ENCODE measurements at places on chromosomes 5 and 9.

DNA sequence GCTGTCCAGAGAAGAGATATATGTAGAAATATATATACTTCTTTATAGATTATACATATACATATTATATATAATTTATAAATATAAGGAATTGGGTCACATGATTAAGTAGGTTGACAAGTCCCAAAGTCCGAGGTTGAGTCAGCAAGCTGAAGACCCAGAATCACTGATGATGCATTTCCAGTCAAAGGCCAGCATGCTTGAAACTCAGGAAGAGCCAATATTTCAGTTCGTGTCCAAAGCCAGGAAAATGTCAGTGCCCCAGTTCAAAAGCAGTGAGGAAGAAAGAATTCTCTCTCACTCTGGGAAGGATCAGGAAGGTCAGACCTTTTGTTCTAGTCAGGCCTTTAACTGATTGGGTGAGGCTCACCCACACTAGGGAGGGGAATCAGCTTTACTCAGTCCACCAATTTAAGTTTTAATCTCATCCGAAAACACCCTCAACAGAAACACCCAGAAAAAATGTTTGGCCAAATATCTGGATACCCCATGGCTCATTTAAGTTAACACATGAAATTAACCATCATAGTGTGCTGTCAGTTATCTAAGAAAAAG lies 42.0 kb upstream of the LVRN start:
- DNase-seq = no peak

GRCh38 chr5:96337048-96337781 lies 95.8 kb downstream of the PCSK1 start:
- DNase-seq = peak; percentile 69

DNA sequence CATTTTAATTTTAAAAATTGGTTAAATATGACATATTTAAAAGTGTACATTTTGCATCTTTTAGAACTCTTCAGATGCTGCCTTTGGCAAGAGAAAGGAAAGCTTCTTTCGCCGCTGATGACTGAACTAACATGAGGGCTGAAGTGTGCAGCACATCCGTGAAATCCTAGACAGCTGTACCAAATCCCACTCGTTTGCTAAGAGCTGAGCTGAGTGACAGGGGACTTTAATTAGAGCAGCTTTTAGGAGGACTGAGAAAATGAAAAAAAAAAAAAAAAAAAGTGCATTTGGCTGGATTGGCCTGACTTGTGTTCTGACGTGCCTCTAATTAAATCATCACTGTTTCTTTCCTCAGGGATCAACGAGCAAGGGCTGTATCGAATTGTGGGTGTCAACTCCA lies 271.3 kb downstream of the ARHGAP26 start:
- DNase-seq = no peak

DNA sequence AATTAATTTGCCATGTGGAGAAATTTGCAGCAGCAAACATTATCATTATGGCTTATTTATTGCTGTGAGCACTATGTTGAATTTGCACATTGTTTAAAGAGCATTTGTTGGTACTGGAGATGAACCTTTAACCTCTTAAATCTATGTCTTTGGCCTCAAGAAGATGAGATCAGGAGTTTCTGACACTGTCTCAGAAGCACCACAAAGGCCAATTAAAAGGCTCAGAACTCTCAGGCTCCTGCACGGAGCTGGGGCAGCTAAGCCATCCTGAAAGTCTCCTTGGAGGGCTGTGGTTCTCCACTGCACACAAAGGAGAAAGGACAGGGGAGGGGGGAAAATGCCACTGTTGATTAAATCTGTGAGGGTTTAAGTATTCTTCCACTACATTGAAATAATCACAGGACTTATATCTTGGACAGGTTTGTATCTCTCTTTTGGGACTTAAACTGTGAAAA lies 33.1 kb downstream of the ZNF366 start:
- DNase-seq = no peak

GRCh38 chr5:135678640-135679268 lies 100.0 kb upstream of the CXCL14 start:
- DNase-seq = no peak

DNA sequence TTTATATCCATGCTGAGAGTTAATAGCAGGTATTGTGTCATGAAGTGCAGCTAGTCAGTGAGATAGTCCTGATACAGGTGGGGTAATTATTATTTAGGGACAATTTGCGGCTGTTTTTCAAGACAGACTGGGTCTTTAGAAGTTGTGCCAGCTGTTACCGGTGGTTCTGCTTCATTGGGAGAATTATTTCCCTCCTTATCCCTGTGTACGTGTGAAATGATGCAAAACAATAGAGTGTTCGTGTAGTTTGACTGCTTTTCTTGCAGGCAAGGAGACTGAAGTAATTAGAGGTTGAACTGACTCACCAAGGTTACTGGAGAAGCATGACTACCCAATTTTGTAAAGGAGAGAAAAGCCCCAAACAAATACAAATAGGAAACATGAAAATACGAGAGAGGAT lies 101.7 kb downstream of the ARRDC3 start:
- DNase-seq = no peak

GRCh38 chr5:60842871-60843385 lies 1.1 kb downstream of the ELOVL7 start:
- DNase-seq = no peak

GRCh38 chr5:73205305-73205704 lies 32.3 kb downstream of the TMEM174 start:
- no peak for DNase-seq

DNA sequence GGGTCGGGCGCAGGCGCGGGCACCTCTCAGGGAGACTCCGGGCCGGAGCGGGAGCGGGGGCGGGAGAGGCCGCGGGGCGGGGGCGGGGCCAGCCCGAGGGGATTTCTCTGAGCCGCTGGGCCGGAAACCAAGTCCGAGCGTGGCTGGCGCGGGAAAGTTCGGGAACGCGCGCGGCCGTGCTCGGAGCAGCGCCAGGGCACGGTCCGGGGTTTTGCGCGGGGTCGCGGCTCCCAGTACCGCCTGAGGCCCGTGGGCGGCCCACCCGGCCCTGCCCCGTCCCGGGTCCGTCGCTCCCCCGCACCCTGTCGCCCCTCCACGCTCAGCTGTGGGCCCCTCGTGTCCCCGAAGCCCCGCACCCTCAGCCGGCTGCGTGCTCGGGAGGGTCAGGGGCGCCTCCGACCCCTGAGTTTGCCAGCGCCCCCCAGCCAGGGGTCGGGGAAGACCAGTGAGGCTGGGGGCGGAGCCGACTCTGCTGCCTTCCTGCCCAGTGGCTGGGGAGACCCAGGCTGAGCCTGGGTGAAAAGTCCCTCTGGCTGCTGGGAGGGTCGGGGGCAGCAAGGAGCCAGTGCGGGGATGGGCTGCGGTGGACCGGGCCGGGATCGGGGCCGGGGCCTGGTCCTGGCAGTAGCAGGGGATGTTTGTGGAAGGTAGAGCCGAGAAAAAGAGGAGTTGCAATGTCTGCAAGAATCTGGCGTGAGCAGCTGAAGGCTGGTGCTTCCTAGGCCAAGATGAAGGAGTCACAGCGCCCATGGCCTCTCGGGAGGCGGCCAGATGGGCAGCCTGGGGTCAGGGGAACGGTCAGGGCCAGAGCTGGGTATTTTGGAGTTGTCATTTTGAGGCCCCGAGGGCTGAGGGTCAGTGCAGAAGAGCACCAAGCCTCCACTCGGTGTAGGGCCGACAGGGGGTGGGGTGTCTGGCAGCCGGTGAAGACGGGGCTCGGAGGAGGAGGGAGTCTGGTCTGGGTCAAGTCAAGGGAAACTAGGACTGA lies 588 bp downstream of the TRAF2 start:
- peak; percentile 78 for DNase-seq

DNA sequence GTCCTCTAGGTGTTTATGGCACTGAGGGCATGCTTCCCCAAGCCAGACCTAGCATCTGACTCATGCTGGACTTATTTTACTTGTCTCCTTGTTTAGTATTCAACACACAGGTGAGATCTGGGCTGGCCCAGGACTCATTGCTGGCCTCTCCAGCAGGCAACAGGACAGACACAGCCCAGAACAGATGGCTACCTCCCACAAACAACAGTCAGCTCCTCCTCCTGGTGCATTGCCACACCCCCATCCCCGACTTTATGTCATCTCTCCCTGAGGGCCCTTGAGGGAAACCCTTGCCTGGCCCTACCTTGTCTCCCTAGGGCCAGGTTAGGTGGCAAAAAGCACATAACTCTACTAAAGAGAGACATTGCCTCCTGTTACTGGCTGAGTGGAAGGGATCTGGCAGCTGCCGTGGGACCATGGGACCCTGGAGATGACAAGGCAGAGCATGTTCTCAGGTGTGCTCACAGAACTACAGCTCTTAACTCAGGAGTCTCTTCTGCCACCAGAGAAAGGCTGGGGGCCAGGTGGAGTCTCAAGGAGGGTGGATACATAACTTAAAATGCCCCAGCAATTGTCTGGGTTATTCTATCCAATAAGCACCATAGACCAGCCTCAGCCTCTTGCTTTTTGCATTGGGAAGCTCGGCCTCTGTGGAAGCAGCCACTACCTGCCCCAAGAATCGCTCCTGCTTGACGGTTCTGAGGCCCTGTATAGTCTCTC lies 2.3 kb downstream of the ACSL6 start:
- DNase-seq = peak; percentile 92

DNA sequence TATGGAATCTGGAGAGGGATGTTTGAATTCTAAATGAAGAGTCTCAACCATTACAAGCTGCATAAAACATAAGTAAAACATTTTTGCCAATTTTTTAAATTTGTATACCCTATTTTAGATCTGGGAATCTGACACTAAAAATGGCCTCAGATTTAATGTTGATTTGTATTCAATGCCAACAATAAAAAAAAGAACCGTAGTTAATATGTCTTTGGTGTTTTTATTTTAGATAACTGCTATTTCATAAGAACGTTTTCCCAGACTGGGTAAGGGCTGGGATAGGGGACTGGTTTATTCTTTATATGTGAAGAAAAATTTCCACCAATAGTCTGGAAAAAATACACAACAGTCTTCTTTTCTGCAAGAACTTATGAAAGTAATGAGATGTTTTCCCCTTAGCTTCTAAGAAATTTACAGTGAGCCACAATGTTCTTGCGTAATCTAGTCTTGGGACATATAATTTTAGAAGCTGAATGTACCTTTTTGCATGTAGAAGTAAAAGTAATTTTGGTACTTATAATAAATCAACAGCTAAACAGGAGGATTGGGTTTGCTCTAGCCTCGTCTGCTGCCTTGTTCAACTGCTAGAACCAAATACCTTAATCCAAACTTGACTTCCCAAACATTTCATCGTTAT lies 244.6 kb upstream of the EFNA5 start:
- DNase-seq = no peak

GRCh38 chr5:142782976-142783530 lies 12.9 kb downstream of the ARHGAP26 start:
- no peak for DNase-seq

- DNase-seq = no peak
Observed at GRCh38 chr9:99182356-99182755, 39.4 kb downstream of the ALG2 start.

DNA sequence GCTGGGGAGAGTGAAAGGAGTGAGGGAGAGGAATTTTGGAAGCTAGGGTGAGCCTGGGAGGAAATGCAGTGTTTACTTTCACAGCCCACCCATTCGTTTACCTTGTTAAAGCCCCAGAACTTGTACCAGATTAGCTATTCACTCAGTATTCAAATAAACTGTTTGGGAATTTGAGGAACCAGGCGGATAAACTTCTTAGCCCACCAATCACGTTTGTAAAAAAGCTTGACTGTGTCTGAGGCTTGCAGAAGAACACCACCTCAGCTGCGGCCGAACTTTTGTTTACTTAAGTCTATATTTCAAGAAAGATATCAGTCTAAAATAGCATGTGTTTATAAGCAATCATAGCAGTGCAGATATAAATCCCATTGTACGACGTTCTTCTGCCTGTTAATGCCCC lies 5.2 kb upstream of the TLE1 start:
- no peak for DNase-seq

- no peak for DNase-seq
Observed at GRCh38 chr9:24245988-24246387, 299.7 kb downstream of the IZUMO3 start.

- DNase-seq = peak; percentile 89
Observed at GRCh38 chr9:91720751-91721705, 229.0 kb downstream of the ROR2 start.

- DNase-seq = no peak
Observed at GRCh38 chr5:126428421-126428820, 5.2 kb downstream of the GRAMD2B start.

Measured in islet precursor cell (in vitro differentiated cells).